ENCODE measurements at places on chromosomes 4 and X.
A peak's percentile ranks its signal among the peaks of the same experiment; 100 is the strongest.

GRCh38 chrX:124239911-124240310 is 92.5 kb upstream of the TEX13D start:
- H3K4me1 ChIP-seq, result no peaks in the 10 kb centered on the region
- no peak overlapping the region for H3K4me3 ChIP-seq
- no peak for DNase-seq
- H3K27ac ChIP-seq, result no peak overlapping the region

DNA sequence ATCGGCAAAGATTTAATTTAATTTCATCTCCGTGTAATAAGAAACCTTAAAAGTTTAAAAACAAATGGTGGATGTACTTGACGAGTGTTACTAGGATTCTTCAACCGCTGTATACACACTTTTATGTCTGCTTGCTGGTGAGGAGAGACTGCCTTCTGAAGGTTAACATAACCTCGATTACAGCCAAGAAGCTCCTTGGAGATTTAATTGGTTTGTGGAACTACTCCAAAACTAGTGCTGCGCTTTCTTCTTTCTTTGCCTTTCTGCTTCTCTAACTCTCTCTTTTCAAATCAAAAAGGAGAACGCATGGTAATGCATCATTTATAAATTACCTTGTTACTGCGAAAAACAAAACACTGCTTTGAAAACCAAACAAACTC is 109.0 kb downstream of the ANTXR2 start:
- no peak for DNase-seq
- H3K4me1 ChIP-seq, result no peaks in the 10 kb centered on the region
- no peak overlapping the region for H3K27ac ChIP-seq
- no peaks in the 10 kb centered on the region for H3K27me3 ChIP-seq

GRCh38 chrX:37746951-37747350 is 32.9 kb upstream of the CYBB start:
- no peak overlapping the region for H3K4me3 ChIP-seq
- no peaks in the 10 kb centered on the region for H3K36me3 ChIP-seq
- DNase-seq, result no peak
- H3K27ac ChIP-seq, result no peak overlapping the region
- no peaks in the 10 kb centered on the region for H3K4me1 ChIP-seq

- H3K4me3 ChIP-seq, result no peak overlapping the region
- no peaks in the 10 kb centered on the region for H3K4me1 ChIP-seq
- no peaks in the 10 kb centered on the region for H3K27me3 ChIP-seq
Observed at GRCh38 chr4:182600856-182601255, 316.3 kb downstream of the DCTD start.

- H3K36me3 ChIP-seq, result no peaks in the 10 kb centered on the region
- peak; percentile 92 for DNase-seq
- H3K27ac ChIP-seq, result peak overlapping the region; percentile 98
- no peaks in the 10 kb centered on the region for H3K27me3 ChIP-seq
- H3K4me3 ChIP-seq, result peak overlapping the region; percentile 84
Observed at GRCh38 chr4:105474099-105474518, 247 bp upstream of the PPA2 start.

DNA sequence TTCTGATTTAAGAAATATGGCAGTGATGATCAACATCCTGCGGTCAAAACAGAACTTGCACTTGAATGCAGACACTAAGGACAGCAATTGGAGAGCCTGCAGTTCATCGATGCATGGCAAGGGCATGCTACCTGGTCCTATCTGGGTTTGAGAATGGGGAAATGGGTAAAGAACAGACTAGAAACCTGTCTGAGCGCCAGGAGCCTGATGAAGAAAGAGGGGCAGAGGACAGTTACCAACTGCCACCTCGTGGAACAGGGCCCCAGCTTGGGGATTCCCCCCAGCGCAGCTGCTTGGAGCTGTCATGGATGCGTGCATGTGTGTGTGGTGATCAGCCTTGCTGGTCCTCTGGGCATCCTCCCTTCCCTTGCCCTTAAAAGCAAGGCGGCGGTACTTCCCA is 30.2 kb upstream of the NKRF start:
- no peaks in the 10 kb centered on the region for H3K27me3 ChIP-seq
- H3K4me1 ChIP-seq, result no peaks in the 10 kb centered on the region
- DNase-seq, result no peak
- no peak overlapping the region for H3K27ac ChIP-seq
- H3K4me3 ChIP-seq, result no peak overlapping the region

GRCh38 chr4:1018147-1019020 is 7.0 kb downstream of the FGFRL1 start:
- H3K27ac ChIP-seq, result no peak overlapping the region
- DNase-seq, result no peak
- H3K4me3 ChIP-seq, result no peak overlapping the region

GRCh38 chr4:37765741-37766140 is 60.7 kb upstream of the PGM2 start:
- peaks cover 16% of the 10 kb centered on the region for H3K4me1 ChIP-seq
- H3K27ac ChIP-seq, result no peak overlapping the region
- no peak overlapping the region for H3K4me3 ChIP-seq
- no peaks in the 10 kb centered on the region for H3K36me3 ChIP-seq

DNA sequence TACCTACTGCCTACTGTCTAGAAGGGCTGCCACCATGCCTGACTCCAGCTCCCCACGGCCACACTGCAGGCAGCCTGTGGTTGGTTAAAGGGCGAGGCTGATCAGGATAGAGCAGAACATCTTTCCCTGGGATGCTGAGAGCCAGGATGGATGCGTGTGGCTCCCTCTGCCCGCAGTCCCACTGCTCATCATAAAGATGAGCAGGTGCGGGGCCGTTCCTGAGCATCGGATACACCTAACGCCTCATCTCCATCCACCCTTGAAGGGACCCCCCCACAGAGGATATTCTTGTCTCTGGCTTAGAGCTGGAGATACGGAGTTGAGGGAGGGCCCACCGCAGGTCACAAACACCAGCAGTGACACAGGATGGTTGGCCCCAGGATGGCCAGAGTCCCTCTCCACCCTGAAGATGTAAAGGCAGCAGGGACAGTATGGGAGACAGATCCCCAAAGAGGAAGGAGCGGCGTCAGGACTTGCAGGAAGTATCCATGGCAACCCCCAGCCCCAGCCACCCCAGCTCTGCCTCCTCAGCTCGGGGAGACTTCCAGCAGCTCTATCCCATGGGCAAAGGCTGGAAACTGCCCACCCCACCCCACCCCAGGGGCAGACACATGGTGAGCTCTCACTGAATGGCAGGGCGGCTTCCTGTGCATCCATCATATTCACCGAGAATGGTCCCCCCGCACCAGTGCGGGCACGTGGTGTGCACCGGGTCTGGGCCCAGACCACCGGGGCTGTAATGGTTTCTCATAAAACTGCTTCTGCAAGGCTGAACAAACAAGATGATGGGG is 19.3 kb downstream of the PPP2R2C start:
- no peaks in the 10 kb centered on the region for H3K4me1 ChIP-seq
- DNase-seq, result no peak
- no peak overlapping the region for H3K4me3 ChIP-seq
- peaks cover 10% of the 10 kb centered on the region for H3K27me3 ChIP-seq
- no peak overlapping the region for H3K27ac ChIP-seq
- no peaks in the 10 kb centered on the region for H3K36me3 ChIP-seq

DNA sequence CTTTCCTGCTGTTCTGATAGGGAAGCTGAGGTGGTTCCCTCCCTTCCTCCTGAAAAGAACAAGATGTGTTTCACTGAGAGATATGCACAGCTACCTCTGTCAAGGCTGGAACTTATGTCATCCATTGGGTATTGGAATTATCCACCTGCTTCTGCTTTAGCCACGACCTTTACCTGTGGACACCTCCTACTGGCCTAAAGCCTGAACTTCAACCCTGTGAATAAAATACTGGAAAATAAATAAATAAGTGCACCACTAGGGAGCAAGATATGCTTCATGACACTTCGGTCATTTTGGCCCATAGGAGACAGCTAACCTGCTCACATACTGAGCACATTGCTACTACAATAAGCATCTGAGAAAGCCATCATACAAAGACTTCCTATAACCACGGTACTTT is 419.9 kb upstream of the NWD2 start:
- no peaks in the 10 kb centered on the region for H3K4me1 ChIP-seq
- H3K27me3 ChIP-seq, result no peaks in the 10 kb centered on the region

DNA sequence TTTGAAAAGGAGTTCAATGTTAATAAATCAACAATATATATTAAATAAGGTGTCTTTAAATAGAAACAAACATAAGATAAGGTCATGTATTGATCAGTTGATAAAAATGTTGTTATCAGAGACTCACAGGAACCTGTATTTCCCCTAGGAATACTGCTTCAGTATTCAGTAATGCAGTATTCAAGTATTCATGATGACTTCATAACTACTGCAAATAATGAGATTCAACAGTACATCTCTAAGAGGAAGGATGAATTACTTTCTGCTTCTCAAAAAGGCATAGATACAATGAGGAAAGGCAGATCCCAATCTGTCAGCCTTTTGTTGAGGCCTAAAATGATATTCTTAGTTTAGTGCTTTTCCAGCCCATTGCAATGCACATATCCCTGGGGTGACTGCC is 73.7 kb downstream of the MAGEB17 start:
- H3K4me3 ChIP-seq, result no peak overlapping the region
- H3K27ac ChIP-seq, result no peak overlapping the region
- H3K4me1 ChIP-seq, result no peaks in the 10 kb centered on the region

- no peak overlapping the region for H3K27ac ChIP-seq
- DNase-seq, result no peak
- H3K36me3 ChIP-seq, result no peaks in the 10 kb centered on the region
- H3K4me3 ChIP-seq, result no peak overlapping the region
Observed at GRCh38 chrX:71650333-71650969, 16.9 kb upstream of the LOC101059915 start.

DNA sequence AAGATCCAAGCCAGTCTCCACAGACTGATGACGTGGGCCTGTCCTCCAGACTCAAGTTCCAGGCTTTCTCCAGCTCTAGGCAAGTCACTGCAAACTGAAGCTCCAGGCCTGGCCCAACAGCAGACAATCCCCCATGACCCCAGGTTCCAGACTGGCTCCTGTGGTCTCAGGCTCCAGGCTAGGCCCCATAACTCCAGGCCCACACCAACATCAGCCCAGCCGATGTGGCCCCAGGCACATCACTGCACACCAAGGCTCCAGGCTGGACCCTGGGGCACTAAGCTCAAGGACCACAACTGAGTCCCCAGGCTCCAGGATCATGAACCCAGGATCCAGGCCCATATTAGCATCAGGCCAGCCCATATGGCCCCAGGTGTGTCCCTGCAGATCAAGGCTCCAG is 143.6 kb downstream of the COX7B2 start:
- no peak overlapping the region for H3K4me3 ChIP-seq
- no peaks in the 10 kb centered on the region for H3K27me3 ChIP-seq
- H3K36me3 ChIP-seq, result no peaks in the 10 kb centered on the region
- H3K27ac ChIP-seq, result no peak overlapping the region
- H3K4me1 ChIP-seq, result no peaks in the 10 kb centered on the region

DNA sequence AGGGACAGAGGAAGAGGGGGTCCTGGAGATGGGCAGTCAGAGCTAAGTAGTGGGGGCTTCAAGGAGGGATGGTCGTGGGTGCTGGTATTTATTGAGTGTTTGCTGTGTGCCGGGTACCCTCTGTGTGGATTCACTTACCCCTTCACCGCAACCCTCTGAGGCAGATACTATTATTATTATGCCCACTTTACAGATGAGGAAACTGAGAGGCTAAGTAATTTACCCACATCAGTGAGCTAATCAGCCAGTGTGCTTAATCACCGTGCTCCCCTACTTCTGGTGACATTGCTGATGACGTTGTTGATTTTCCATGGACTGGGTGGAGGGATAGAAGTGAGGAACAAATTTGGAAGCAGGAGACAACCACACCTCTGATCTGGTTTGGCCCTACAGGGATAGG is 4.1 kb upstream of the KIAA0232 start:
- no peak overlapping the region for H3K27ac ChIP-seq

- no peaks in the 10 kb centered on the region for H3K4me1 ChIP-seq
- no peaks in the 10 kb centered on the region for H3K27me3 ChIP-seq
- no peak overlapping the region for H3K27ac ChIP-seq
- H3K36me3 ChIP-seq, result peaks cover 81% of the 10 kb centered on the region
- no peak overlapping the region for H3K4me3 ChIP-seq
- DNase-seq, result no peak
Observed at GRCh38 chrX:40056420-40056819, 41.3 kb downstream of the BCOR start.

DNA sequence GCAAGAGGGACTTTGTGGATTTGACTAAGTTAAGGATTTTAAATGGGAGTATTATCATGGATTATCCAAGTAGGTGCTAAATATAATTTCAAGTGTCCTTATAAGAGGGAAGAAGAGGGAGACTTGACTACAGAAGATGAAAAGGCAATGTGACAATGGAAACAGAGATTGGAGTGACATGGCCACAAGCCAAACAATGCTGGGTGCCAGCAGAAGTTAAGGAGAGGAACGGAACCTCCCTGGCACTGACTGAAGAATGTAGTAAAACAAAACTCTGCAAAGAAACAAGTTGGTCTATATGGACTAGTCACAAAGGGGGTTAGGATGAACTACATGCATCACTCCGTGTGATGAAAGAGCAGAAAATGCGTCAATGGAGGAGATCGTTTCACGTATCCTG is 395.8 kb upstream of the GALNT7 start:
- H3K36me3 ChIP-seq, result no peaks in the 10 kb centered on the region
- DNase-seq, result no peak
- no peak overlapping the region for H3K4me3 ChIP-seq
- no peaks in the 10 kb centered on the region for H3K4me1 ChIP-seq
- H3K27ac ChIP-seq, result no peak overlapping the region
- no peaks in the 10 kb centered on the region for H3K27me3 ChIP-seq

DNA sequence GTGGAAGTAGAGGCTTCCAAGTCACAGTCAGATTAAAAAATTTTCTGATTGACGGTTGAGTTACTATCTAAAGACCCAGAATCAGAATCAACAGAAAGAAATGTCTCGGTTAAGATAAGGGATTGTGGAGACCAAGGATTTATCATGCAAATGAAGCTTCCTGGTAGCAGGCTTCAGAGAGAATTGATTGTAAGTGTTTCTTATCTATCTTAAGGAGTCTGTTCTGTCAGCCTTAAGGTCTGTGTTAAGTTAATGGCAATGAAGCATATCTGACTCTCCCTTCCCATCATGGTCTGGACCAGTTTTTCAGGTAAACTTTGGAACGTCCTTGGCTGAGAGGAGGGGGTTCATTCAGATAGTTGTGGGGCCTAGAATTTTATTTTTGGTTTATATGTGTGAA is 780.2 kb downstream of the FAM133A start:
- H3K27ac ChIP-seq, result no peak overlapping the region
- no peaks in the 10 kb centered on the region for H3K27me3 ChIP-seq
- H3K4me3 ChIP-seq, result no peak overlapping the region

- peak overlapping the region; percentile 35 for H3K4me3 ChIP-seq
- no peak for DNase-seq
- peaks cover 39% of the 10 kb centered on the region for H3K4me1 ChIP-seq
- H3K27ac ChIP-seq, result no peak overlapping the region
Observed at GRCh38 chr4:173522160-173522950, 7.7 kb downstream of the HAND2 start.

GRCh38 chr4:138301536-138301935 is 59.4 kb upstream of the SLC7A11 start:
- H3K27me3 ChIP-seq, result no peaks in the 10 kb centered on the region
- H3K27ac ChIP-seq, result no peak overlapping the region
- H3K4me3 ChIP-seq, result no peak overlapping the region
- DNase-seq, result no peak
- H3K36me3 ChIP-seq, result no peaks in the 10 kb centered on the region
